ENCODE measurements at places on chromosomes 6 and 20.

DNA sequence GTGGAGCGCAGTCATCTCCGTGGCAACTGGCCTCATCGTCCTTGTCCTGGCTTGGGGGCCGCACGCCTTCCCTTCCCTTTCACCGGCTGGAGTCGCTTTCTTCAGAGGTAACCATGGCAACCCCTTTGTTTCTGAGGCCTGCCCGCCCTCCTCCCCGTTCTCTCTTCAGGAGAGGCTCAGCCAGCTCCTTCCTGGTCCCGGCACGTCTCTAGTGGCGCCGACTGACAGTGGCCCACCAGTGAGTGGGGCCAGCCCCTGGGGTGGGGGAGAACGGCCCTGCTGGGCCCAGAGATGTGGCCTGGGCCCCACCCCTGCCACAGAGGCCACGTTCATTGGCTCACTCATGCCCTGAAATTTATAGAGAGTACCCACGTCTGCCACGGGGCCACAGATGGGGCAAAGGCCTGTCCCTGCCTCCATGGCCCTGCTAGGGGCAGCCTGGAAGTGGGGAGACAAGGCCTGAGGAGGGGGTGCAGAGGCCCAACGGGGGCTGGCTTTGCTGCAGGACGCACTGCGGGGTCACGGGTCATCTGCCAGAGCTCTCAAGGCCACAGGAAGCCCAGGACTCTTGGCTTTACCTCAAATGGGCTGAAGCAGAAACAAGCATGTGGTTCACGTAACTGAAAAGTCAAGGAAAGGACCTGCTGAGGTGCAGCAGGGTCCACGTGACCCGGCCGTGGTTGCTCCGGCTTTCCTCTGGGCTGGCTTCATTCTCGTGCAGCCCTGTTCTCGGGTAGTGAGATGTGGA lies 1.4 kb upstream of the OSBPL2 start:
- DNase-seq: no peak

GRCh38 chr6:142874676-142875075 lies 70.3 kb downstream of the HIVEP2 start:
- DNase-seq: no peak

- DNase-seq: no peak
These were observed 4.9 kb upstream of the ARFGAP1 start for GRCh38 chr20:63267691-63268090.

DNA sequence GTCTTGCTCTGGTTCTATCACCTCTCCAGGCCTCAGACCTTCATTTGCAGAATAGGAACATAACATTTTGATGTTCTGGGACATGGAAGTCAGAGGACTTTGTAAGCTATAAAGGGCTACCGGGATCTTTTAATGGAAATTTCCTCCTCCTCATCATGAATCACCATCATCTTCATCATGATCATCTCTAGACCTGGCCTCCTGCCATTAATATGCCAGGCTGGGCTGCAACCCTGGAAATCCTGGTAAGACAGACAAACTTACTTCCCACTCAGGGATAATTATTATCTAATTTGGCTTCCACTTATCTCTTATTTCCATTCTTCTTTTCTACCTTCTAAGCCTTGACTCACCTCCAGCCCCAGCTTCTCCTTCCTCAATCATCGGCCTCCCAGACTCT lies 41.0 kb upstream of the MRPS18A start:
- no peak for DNase-seq

DNA sequence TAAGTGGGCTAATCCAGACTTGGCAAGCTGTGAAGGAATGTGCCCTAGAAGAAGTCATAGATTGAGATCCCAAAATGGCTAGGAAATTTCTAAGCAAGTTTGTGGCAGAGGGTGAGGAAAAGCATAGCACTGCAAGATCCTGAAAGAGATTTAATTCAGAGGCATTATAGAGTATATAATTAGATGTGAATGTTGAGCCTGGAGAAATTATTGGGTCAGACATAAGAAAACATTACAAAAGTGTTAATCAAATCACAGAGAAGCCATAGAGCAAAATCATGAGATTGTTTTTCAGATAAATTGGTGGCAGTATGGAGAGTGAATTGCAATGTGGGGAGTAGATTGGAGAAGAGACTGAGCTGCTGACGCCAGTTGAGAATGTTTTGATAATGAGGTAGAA lies 90.0 kb downstream of the CD2AP start:
- DNase-seq: no peak

DNA sequence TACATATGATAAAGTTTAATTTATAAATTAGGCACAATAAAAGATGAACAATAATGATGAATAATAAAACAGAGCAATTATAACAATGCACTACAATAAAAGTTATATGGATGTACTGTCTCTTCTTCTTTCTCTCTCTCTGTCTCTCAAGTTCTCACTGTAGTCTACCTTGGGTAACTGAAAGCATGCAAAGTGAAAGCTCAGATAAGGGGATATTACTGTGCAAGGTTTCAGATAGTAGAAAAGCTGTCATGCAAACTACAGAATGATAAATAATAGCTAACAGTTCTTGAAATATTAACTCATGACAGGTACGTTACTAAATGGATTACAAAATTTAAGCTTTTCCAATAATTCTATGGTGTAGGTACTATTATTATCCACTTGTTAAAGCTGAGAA lies 311.9 kb upstream of the PRDM1 start:
- DNase-seq: no peak

DNA sequence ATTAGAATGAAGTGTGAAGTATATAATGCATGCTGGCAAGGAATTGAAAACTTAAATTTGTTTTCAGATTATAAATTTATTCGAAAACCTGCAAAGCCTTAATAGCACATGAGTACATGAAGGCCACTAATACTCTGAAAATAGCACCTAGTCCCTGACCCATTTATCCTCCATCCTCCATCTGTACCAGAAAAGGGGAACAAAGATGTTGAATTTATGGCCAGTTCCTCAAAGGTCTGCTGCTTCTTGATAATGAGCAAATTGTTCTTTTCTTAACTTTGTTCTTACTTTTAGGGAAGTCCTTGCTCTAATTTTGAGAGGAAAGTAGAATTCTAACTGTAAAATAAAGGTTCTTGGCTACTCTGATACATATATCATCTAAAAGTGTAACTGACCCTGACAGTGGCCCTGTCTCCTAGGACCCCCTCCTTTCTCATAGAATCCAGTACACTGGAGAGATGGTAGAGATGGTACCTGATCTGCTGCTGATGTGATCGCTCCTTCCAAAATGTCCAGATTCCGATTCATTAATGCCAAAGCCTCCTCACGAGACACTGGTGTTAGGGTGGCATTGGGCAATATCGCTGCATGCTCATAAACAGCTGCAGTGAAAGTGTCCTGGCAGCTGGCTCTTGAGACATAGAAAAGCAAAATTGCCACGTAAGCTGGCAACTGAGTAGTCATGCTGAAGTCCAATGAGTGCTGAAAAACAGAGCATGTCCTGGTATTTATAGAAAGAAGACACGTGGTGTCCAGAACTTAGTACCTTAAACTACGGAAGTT lies at the start of gene VNN1:
Gene VNN1, minus strand, starts transcription at position 704 of the 783 bp plus-strand sequence. Its CDS starts 20 bp downstream, at position 684.
- DNase-seq: no peak

DNA sequence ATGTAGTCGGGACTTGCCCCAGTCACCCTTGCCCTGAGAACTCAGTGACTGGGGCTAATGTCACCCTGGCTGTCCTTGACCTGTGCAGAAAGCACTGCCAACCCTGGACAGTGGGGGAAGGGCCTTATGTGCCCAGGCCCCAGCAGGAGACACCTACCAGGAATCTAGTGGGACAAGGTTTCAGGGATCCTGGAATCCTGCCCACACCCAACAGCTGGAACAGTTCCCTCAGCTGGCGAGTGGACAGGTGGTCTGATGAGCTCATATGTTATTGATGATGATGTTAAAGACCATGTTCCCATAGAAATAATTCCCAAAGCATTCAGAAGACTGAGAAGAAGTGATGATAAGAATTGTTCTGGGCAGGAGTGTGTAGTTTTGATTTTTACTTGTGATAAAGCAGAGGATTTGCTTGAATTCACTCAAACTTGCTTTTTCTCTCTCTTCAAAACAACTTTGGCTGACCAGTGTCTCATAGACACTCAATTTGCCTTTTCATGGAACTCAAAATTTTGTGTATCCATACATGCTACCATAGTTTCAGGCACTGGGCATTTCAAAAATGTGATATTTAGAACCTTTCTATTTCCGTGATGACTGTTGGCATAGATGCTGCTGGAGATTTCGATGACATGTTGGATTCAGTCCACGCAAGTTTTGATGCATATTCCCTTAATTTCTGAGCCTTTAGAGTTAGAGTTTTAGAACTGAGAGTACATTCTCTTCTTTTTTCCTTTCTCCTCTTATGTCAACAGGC lies 79.3 kb downstream of the SLC22A3 start:
- no peak for DNase-seq

DNA sequence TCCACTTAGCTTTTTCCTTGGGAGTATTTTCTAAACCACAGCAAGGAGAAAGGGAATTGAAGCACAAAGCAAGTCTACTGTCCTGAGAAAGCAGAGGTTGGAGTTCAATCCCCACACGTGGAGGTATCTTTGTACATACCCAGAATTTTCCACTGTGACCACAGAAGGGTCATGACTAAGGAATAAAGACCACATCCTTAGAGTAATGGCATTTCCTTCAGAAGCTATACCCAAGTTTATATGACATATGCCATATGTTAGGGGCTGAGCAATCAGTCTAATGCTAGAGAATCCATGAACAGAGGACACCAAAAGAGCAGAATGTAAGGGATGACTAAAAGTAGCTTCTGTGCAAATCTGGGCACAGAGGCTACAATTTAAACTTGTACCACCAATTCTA lies 46.4 kb downstream of the ATG5 start:
- no peak for DNase-seq

DNA sequence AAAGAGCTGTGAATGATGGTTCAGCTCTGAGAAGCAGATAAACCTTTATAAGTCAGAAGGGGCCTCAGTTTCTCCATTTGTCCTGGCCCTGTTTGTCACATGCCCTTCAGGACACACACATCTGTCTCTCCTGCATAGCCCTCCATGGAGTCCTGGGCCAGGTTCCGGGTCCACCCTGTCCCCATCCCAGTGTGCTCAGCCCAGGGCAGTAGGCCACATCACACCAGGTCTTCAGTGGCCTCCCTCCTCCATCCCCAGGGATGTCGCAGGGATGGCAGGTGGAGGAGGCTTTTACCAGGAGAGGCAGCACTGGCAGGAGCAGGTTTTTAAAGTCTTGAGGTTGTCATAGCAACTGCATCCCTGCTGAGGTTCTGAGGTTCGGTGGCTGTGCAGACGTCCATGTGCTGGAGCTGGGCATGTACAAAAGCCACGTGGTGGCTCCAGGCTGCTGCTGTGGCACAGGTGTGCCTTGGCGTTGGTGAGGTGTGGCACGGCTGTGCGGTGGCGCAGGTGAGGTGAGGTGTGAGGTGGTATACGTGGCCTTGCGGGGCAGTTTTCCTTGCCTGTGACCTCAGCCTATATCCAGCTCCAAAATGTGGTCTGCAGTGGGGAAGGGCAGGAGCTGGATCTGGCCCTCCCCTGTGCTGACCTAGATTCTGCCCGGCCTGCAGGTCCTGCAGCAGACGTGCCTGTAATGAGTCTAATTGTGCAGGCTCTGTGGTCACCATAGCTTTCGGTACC lies 8.0 kb upstream of the NPBWR2 start:
- no peak for DNase-seq

GRCh38 chr20:56943946-56944945 lies 315.1 kb downstream of the TFAP2C start:
- DNase-seq: no peak

DNA sequence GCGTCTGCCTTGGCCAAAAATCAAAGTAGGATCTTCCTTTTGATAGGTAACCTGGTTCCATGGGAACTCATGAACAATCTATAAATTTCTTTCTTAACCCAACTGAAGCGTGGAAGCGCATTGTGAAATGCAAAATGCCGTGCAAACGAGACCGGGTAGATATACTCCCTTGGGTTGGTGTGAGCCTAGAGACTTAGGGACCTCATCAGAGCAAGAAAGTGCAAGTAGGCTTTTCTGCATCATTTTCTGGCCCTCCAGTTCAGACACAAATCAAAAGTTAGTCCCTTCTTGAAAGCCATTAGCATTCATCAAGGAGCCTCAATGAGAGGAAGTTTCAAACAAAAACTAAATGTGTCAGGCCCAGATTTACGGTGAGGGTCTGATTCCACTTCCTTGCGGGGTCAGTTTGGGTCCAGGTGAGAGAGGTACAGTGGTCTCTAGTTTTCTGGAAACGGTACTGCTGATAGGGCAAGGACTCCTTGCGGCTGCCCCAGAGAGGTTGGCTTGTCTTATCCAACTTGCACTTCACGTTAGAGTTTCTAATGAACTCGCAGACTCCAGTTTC lies 5.3 kb upstream of the ZNF184 start:
- no peak for DNase-seq

DNA sequence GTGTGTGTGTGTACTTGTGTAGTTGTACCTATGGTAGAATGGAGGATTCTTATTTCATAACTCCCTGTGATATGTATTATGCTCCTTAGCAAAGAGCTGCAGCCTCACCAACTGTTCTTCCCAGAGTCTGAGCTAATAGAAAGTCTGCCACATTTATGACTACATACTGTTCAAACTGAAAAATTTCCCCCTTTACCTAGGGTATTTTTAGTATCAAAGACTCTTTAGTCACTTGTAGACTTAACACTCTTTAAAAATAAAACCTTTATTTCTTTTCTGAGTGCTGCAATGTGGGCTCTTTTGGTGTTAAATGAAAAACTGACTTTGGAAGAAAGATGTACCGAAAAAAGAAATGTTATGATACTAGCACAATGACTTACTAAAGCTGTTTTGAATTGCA lies 39.6 kb upstream of the HS3ST5 start:
- no peak for DNase-seq

- DNase-seq: no peak
These were observed 68.5 kb downstream of the MAP3K5 start for GRCh38 chr6:136723780-136724179.

DNA sequence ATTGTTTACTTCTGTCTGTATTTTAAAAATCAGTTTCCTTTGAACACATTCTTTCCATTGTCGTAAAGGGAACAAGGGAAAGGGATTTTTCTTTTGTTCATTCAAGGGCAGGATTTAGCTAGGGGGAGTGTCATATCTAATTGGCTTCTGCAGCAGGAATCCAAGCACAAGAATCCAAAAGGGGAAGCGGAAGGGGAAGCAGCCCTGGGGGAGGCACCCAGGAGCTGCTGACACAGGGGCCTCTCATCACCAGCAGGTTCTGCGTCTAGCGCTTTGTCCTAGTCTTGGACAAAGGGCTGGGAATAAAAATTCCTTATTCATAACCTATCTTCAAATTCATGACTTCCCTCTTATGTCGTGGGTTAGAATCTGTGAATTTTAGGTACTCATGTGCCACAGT lies 13.7 kb downstream of the RIPK1 start:
- no peak for DNase-seq

Data from GOT3 (cell line).